ENCODE measurements at places on chromosomes 5 and 9.

DNA sequence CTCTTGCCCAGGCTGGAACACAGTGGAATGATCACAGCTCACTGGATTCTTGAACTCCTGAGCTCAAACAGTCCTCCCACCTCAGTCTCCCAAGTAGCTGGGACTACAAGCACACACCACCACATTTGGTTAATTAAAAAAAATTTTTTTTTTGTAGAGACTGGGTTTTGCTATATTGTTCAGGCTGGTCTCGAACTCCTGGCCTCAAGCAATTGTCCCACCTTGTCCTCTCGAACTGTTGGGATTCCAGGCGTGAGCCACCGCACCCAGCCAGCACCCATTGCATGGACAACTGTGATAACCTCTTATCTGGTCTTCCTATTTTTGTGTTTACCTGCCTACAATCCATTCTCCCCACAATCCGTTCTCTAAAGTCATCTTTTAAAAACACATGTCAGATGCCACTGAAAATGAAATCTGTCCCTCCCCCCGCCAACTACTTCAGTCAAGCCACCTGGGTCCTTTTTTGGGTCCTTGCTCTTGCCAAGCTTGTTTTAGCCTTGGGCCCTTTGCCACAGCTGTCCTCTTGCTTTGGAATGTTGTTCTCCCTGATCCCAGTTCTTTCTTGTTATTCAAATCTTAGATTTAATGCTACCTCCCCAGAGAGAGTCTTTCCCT lies 250.5 kb downstream of the PIK3R1 start:
- DNase-seq = no peak
- no peak overlapping the region for H3K4me3 ChIP-seq
- H3K27ac ChIP-seq = no peak overlapping the region
- no peaks in the 10 kb centered on the region for H3K4me1 ChIP-seq
- no peaks in the 10 kb centered on the region for H3K36me3 ChIP-seq
- peaks cover 17% of the 10 kb centered on the region for H3K27me3 ChIP-seq

DNA sequence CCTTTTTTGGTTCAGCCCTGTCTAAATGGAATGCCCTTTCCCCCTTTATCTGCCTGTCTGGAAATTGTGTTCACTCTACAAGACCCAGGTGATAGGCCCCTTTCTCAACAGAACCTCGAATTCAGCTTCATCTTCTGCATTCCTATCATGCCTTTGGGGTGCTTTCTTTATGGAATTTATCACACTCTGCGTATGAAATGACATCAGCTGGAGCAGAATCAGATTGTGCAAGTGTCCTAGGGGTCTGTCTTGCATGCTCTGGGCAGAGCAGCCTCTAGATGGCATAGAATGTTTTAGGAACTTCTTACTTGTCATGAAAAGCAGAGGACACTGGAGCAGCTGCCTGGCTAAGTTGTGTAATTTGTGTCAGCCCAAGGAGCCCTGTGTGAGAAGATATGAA lies 84.9 kb downstream of the ISL1 start:
- no peak overlapping the region for H3K27ac ChIP-seq
- no peaks in the 10 kb centered on the region for H3K27me3 ChIP-seq
- no peak for DNase-seq
- H3K4me1 ChIP-seq = no peaks in the 10 kb centered on the region

DNA sequence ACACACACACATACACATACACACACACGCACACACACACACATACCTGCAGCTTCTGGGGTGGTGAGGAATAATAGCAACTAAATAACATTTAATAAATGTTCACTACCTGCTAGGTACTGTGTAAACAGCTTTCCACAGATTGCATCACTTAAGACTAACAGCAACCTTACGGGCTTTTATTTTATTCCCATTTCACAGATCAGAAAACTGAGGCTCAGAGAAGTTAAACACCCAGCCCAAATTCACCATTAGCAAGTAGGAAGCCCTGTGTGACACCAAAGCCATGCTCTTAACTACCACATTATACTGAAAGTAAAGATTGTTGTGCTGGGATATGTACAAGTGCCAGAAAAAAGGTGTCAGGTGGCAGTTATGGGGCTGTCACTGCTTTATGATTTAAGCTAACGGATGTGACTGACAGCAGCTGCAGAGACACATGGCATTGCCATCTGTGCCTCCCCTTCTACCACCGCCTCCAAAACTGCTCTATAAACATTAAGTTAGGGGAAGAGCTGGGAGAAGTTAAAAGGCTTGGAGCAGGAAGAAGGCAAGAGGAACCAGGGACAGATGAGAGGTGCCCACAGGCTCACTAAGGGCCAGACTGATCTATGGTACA lies 13.6 kb downstream of the MTMR12 start:
- peaks cover 28% of the 10 kb centered on the region for H3K4me1 ChIP-seq
- H3K4me3 ChIP-seq = no peak overlapping the region
- H3K27ac ChIP-seq = no peak overlapping the region
- no peaks in the 10 kb centered on the region for H3K27me3 ChIP-seq
- peaks cover 25% of the 10 kb centered on the region for H3K36me3 ChIP-seq

- H3K4me1 ChIP-seq = peaks cover 48% of the 10 kb centered on the region
- no peak overlapping the region for H3K27ac ChIP-seq
- no peak for DNase-seq
- no peaks in the 10 kb centered on the region for H3K36me3 ChIP-seq
Observed at GRCh38 chr5:56698463-56699381, 116.6 kb upstream of the MAP3K1 start.

- H3K27me3 ChIP-seq = no peaks in the 10 kb centered on the region
- H3K4me3 ChIP-seq = peak overlapping the region; percentile 40
- peak overlapping the region; percentile 92 for H3K27ac ChIP-seq
- peaks cover 49% of the 10 kb centered on the region for H3K4me1 ChIP-seq
- no peak for DNase-seq
Observed at GRCh38 chr5:140554454-140554853, 2.8 kb downstream of the SRA1 start.

GRCh38 chr9:121601194-121601593 lies 50.2 kb upstream of the DAB2IP start:
- H3K36me3 ChIP-seq = peaks cover 4% of the 10 kb centered on the region
- H3K4me1 ChIP-seq = no peaks in the 10 kb centered on the region
- DNase-seq = no peak
- H3K4me3 ChIP-seq = no peak overlapping the region
- H3K27me3 ChIP-seq = peaks cover 52% of the 10 kb centered on the region

DNA sequence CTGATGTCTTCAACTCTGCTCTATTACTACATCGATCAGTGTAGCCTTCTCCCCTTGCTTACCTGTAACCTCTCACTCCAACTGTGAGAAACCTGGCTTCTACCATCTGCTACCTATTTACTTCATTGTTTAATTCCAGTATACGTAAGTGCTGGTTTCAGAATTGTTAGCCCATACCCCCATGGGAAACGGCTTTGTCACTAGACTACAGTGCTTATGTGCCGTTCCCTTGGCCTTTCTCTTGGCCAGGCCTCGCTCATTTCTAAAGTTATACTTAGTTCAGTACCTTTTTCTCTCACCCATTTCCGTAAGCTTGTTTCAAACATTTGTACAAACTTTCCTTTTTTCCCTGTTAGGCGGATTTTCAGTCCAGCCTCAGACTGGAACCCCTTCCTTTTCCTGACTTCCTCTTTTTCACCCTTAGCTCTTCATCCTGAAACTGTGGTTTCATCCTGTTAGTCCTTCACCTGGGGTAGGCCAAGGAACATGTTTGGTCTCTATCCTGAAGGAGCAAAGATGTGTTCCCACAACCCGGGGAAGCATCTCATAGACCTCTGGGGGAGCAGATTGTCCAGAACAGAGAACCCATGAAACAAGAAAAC lies 21.7 kb downstream of the ALG2 start:
- no peak overlapping the region for H3K27ac ChIP-seq
- H3K4me1 ChIP-seq = peaks cover 8% of the 10 kb centered on the region
- H3K4me3 ChIP-seq = no peak overlapping the region

- peaks cover 3% of the 10 kb centered on the region for H3K4me1 ChIP-seq
- H3K4me3 ChIP-seq = no peak overlapping the region
- no peak for DNase-seq
Observed at GRCh38 chr5:90338712-90339372, 70.7 kb downstream of the CETN3 start.

- DNase-seq = no peak
- peaks cover 46% of the 10 kb centered on the region for H3K36me3 ChIP-seq
- no peak overlapping the region for H3K27ac ChIP-seq
- H3K27me3 ChIP-seq = no peaks in the 10 kb centered on the region
- H3K4me3 ChIP-seq = no peak overlapping the region
- H3K4me1 ChIP-seq = peaks cover 20% of the 10 kb centered on the region
Observed at GRCh38 chr5:50406877-50407276, 34.2 kb downstream of the EMB start.

DNA sequence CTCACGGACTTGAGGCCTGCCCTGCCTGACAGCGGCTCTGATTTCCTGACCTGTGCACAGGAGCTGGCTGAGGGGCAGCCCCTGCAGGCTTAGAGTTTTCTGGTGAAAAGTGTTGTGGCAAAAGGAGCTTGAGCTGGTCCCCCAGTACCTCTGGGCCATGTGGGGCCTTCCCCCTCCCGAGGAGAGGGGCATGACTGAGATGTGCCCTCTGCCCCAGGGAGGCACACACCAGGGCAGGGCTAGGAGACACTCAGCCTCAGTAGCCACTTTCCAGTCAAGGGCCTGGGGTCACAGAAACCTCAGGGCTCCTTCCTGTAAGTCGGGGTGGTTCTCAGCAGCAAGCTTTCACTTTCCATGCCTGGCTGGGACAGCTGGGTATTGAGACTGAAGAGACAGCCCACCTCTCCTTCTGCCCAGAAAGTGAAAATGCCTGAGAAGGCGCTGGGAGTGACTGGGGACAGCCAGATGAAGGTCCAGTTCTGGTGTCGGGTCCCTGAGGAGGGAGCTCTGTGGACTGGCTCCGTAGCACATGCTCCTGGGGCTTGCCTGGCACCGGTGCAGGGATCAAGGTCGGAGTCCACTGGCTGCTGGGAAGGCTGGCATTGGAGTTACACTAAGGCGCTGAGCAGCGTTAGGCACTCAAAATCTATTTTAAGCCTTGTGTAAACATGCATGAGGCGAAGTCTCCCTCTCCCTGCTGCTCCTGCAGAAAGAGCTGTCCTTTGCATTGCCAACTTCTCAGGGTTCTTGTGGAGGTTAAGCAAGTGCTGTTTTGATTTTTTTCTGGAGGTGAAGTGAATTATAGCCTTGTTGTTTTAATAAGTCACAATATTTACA lies 394.9 kb downstream of the GADD45G start:
- DNase-seq = peak; percentile 55
- H3K36me3 ChIP-seq = no peaks in the 10 kb centered on the region
- peaks cover 5% of the 10 kb centered on the region for H3K27me3 ChIP-seq
- H3K4me3 ChIP-seq = peak overlapping the region; percentile 41
- peaks cover 36% of the 10 kb centered on the region for H3K4me1 ChIP-seq

DNA sequence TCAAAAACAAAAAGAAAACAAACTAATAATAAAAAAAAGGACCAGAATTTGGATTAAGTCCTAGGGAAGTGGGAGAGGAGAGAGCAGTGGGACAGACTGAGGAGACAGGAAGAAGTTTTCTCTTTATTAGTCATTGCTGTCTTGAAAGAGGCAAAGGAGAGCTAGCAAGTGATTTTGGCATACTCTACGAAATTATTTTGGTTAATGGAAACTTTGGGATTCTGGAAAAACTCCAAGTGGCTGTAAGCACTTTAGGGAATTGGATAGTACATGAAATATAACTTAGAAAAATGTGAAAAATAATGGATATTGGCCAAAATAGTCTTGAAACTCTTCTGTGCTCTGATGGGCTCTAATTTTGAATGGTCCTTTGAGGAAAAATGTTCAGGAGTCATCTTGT lies 1641.8 kb upstream of the WWC1 start:
- no peaks in the 10 kb centered on the region for H3K27me3 ChIP-seq
- DNase-seq = no peak
- no peaks in the 10 kb centered on the region for H3K36me3 ChIP-seq
- H3K4me1 ChIP-seq = no peaks in the 10 kb centered on the region

DNA sequence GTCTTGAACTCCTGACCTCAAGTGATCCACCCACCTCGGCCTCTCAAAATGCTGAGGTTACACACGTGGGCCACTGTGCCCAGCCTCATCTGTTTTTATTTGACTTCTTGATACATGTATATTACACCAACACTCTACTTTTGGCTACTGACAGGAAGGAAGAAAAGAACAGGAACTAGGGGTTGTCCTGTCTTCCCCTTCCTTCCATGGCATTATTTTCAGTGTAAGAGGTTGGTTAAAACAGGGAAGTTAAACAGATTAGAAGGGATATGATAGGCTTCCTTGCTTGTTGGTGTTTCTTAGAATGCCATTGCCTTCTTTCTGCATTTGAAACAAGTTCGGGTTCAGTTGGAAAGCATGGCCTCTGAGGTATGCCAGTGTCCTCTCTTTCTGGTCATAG lies 312.8 kb downstream of the NDUFS4 start:
- no peaks in the 10 kb centered on the region for H3K27me3 ChIP-seq
- no peak overlapping the region for H3K27ac ChIP-seq
- DNase-seq = no peak
- H3K4me1 ChIP-seq = no peaks in the 10 kb centered on the region
- H3K4me3 ChIP-seq = no peak overlapping the region

DNA sequence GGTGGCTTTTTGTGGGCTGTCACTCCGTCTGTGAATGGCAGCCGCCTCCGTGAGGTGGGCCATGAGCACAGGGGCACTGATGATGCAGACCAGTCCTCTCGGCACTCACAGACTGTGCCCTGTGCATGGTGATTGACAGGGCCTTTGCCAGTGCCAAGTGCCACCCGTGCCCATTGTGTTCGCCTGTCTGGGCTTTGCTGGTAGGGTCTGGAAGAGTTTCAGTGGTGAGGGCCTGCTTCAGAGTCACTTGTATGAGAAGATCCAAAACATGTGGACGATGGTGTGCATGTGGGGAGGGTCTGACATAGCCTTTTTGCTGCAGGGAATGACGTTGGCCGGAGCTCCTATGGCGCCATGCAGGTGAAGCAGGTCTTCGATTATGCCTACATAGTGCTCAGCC lies 34.9 kb downstream of the TENT4A start:
- no peak overlapping the region for H3K4me3 ChIP-seq
- H3K27me3 ChIP-seq = no peaks in the 10 kb centered on the region
- H3K4me1 ChIP-seq = peaks cover 14% of the 10 kb centered on the region
- peaks cover 81% of the 10 kb centered on the region for H3K36me3 ChIP-seq

DNA sequence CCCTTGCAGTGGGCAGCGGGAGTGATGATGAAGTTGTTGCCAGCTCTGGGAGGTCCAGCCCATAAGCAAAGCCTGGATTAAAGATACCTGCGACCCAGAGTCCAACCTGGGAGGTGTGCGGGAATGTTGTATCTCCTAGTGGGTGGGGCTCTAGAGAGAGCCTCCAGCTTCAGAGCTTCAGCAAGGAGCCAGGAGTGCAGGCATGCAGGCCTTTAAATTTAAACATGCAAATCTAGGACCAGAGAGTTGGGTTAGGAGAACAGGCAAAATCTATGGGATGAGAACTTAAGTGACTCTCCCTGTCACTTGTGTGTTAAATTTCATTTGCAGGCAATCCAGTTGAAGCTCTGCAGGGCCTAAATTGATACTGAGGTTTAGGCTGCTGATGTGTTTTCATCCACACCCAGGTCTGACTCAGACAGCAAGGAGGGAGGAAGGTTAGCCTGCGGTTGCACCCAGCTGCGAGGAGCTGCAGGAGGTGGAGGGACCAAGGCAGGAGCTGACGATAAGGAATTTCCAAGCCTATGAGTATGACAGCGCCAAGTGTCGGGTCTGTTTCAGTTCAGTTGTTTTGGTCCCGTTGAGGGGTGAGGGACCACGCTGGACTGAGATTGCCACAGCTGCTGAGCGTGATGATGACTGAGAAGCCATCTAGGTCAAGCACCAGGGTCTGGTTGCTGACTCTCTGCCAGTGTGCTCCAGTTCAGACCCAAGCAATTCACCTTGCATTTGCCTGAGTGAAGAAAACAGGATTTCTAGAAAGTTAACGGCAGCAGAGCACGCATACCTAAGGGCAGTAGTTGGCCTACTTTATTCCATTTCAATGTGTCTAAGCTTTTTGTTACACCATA lies 243.0 kb downstream of the ICE1 start:
- no peak overlapping the region for H3K27ac ChIP-seq
- no peaks in the 10 kb centered on the region for H3K36me3 ChIP-seq
- no peaks in the 10 kb centered on the region for H3K4me1 ChIP-seq
- no peak overlapping the region for H3K4me3 ChIP-seq
- H3K27me3 ChIP-seq = no peaks in the 10 kb centered on the region
